Astrocyte of the hippocampus (primary cell): ENCODE measurements at places on chromosomes 13 and 19.

- no peak for DNase-seq
These were observed 175.8 kb downstream of the DCT start for GRCh38 chr13:94303644-94304174.

- no peak for DNase-seq
These were observed 5.4 kb upstream of the ICAM3 start for GRCh38 chr19:10344780-10345179.

GRCh38 chr19:31530781-31531180 is 181.5 kb upstream of the TSHZ3 start:
- no peak for DNase-seq

GRCh38 chr13:42883142-42883541 is 101.8 kb downstream of the FAM216B start:
- no peak for DNase-seq

- peak; percentile 56 for DNase-seq
These were observed 2.1 kb upstream of the PTBP1 start for GRCh38 chr19:795073-795611.

DNA sequence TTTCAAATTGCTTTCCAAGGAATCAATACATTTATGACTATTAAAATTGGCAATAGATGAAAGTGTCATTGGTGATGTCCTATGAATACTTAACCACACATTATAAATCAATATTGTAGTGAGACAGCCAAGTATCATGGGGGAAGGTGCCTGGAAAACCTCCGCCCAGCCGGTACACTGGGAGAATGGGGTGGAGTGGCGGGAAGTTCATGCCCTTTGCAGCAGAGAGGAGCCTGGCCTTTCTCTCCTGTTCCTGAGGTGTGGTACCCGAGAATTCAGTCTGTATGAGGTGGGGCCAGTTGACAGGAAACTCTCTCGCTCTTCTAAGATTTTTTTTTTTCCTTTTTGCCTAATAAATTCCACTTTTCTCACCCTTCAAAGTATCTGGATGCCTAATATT is 25.4 kb upstream of the ABCC4 start:
- no peak for DNase-seq

DNA sequence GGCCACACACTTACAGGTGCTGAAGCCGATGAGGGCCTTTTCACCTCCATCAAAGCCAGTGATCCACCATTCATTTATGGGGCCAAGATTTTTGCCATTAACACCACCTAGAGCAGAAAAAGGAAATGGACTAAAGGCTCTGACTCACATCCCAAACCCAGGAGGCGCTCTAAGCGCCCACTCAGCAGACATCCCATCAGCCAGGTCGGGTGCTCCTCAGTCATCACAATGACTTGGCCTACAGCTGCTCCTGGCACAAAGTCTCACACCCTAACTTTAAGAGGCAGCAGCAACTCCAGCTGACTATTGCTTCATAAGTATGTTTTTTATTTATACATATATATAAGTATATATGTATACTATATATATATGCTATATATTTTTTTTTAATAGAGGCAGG is 36.1 kb upstream of the EIF3G start:
- DNase-seq, result no peak
